ENCODE measurements at places on chromosomes 1 and 21.
A peak's percentile ranks its signal among the peaks of the same experiment; 100 is the strongest.

DNA sequence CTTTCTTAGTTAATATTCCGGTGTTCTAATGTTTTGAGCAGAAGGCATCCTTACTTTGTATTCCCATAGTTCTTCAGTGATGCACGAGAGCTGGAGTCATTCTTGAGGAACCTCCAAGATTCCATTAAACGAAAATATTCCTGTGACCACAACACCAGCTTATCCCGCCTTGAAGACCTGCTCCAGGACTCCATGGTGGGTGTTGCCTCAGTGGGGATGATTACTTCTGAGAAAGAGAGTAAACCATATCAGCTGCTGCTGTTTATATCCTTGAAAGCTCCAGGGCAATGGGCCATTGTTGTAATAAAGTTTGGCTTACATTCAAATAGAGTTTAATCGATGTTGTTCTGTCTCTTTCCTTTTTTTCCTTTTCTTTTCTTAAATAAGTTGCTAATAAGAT is 93.1 kb downstream of the MACF1 start:
- DNase-seq, result no peak

GRCh38 chr1:197224160-197224559 is 43.9 kb upstream of the CRB1 start:
- no peak for DNase-seq

GRCh38 chr1:202951437-202951836 is 6.7 kb downstream of the ADIPOR1 start:
- no peak for DNase-seq

DNA sequence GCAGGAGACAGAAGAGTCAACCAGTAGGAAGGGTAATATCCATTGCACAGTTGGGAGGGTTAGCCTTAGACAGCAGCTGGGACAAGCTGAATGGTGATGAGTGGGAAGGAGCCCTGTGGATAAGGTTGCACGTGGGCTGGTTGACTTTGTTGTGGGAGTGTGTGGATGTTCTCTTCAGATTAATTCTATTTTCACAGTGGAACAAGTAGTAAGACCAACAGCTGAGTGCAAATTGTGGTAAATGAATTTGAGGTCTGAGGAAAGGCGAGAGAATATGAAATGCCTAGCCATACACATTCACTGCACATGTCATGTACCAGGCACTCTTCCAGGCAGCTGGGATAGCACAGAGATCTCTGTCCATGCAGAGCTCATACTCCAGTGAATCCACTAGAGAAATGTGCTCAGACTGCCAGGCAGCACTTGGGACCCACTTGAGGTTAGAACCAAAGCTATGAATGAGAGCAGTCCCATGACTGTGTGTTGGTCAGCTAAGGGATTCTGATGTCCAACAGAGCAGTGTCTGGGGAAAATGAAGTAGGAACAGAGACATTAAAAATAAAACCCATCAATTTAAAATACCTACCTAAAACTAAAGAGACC is 25.2 kb upstream of the VTCN1 start:
- no peak for DNase-seq

DNA sequence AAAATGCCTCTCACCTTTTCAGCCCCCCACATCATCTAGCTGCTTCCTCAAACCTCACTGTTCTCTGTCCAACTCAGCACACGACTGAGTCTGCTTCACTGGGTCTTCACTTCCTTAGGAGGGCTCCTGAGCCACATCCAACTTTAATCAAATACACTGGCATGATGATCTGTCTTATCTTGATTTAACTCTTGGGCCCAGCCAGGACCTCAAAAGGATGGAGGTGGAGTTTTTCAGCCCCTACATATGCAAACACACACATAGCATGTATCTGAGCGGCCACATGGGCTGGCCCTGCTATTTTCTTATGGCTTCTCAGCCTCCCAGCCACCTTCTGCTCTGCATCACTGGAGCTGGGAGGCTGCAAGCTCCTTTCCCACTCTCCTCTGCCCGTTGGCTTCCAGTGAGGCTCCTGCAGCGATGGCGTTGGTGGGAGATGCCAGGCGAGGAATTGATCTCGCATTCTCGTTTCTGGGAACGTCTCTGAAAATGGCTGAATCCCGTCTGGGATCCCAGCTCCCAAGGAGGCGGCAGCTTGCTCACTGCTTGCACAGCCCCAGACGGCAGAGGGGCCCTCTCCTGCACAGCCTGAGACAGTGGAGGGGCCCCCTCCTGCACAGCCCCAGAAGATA is 1.8 kb upstream of the PRXL2B start:
- DNase-seq, result no peak

DNA sequence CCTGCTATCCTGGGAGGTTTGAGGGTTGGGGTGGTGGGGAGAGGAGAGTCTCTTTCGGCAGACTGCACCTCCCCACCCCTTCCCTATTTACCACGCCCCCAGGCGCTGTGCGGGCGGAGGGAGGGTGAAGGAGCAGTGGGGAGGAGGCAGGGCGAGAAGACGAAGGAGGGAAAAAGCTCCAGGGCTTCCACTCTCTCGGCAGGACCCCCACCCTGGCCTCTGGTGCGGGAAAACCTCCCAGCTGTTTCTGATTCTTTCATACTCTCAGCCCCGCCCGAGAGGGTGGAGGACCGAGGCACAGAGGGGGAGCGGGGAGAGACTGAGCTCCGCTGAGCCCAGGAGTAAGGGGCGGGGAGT is 866 bp upstream of the WNT2B start:
- no peak for DNase-seq

- DNase-seq, result no peak
Observed at GRCh38 chr1:11822091-11822490, 16.1 kb downstream of the CLCN6 start.

DNA sequence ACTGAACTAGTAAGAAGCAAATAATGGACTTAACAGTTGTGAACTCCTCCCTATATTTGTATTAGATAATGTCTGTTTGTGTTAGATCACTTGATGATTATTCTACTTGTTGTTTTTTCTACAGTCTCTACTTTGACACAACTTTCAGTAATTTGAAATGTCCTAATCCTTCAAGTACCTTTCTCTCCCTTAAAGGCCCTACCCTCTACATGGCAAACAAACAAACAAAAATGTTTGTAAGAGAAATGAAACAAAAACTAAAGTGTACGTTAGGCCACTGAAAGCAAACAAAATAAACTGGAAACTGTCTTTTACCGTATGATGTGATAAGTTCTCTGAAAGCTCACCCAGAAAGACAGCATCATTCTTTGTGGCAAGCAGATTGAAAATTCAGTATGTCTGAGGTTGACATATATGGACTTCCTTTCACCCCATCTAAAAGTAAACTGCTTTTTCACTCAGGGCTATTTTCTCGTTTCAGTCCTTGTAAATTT is 255.9 kb upstream of the SNX7 start:
- DNase-seq, result no peak

DNA sequence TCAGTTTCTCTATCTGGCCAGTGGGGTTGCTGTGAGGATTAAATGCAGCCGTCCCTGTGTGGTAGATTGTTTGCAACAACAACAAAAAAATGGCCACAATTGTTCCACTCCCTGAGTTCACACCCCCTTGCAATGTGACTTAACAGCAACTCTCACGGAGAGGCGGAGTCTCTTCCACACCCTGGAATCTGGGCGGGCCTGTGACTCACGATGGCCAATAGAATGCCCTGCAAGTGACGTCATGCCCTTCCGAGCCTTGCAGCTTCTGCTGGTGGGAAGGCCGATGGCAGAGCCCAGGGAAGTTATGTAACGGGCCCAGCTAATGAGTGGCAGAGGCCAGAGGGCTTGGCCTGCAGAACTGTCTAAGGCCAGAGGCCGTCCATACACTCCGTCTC is 87.9 kb downstream of the RIPK4 start:
- DNase-seq, result peak; percentile 51

DNA sequence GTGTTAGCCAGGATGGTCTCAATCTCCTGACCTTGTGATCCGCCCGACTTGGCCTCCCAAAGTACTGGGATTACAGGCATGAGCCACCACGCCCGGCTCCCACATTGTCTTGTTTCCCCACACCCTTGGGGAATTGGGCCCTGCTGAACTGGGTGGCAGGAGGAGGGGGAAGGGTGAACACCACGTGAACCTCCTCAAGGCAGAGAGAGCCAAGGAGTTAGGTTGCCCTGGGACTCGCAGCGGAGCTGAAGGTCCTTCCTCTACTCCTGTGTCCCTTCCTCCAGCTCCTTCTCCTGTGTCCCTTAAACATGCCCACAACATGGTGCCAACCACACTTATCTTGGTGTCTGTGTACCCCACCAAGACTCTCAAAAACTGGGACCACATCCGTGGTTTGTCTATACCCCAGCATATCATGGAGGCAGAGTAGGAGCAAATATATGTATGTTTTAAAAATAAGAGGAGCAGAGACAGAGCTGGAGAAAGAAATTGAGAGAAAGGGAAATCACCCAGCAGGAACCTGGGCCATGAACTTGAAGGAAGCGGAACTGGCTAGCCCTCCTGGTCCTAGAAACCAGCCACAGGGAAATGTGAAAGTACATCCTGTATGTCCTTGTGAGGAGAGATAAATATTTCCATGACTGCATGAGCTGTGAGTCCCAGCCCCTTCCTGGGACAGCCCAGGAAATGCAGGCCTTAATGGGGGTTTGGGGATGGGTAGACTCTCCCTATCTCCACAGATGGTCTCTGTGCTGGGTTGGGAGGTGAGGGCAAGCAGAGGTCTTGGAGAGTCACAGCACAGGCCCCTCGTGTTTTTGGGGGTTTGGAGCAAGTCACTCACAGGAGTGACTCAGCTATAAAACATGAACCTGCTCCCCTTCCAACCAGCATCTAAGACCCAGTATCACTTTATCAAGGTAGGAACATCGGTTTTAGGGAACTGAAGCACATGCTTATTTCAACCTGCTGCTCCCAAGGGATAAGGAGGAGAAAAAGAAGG is 9.4 kb upstream of the TAL1 start:
- no peak for DNase-seq

GRCh38 chr1:52855584-52855983 is 13.0 kb downstream of the ZYG11A start:
- DNase-seq, result no peak

DNA sequence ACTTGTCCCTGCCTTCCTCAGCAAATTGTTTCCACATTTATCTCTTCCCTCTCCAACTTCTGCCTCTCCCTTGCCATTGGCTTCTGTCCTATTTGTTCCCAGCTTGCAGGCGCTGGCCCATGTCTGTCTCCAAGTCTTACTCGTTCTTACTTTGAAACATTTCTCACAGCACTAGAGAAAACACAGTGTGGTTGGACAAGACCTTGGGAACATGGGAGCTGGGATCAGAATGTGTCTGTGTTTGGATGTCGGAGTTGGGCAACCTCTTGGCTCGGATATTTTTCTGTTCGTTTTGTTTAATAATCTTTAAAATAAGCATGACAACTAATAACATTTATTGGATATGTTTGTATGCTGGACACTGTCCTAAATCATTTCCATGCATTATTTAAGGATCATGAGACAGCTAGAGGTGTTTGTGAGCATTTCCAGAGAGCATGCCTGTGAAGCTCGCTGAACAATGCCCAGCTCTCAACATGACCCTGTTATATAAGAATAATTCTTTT is 5.9 kb upstream of the BRWD1 start:
- no peak for DNase-seq

GRCh38 chr1:22530715-22531114 is 32.6 kb upstream of the EPHA8 start:
- DNase-seq, result no peak

- no peak for DNase-seq
Observed at GRCh38 chr1:160567858-160568682, 11.2 kb downstream of the CD84 start.

GRCh38 chr1:236760480-236760879 is 34.6 kb upstream of the MTR start:
- no peak for DNase-seq

GRCh38 chr1:173506437-173506836 is 29.3 kb downstream of the PRDX6 start:
- DNase-seq, result no peak

GRCh38 chr1:243434594-243434993 is 178.8 kb downstream of the SDCCAG8 start:
- no peak for DNase-seq

- DNase-seq, result no peak
Observed at GRCh38 chr1:12173631-12174121, 6.9 kb downstream of the TNFRSF1B start.

- peak; percentile 31 for DNase-seq
Observed at GRCh38 chr1:40391688-40392145, 18.2 kb downstream of the SMAP2 start.

DNA sequence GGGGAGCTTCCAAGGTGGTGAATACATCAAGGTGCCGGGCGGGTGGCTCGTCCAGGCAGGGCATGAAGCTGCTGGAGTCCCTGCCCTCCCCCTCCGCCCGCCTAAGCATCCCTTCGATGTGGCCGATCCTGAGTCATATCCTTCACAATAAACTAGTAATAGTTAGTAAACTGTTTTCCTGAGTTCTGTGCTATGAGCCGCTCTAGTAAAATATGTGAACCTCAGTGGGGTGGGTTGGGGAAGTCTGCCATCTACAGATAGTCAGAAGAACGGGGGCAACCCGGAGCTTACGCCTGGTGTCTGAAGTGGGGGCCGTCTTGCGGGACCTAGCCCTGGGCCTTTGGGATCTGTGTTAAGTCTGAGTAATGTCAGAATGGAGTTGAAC is 21.6 kb downstream of the C2CD2 start:
- DNase-seq, result no peak

GRCh38 chr1:192557841-192558595 is 17.6 kb upstream of the RGS1 start:
- DNase-seq, result no peak

- DNase-seq, result no peak
Observed at GRCh38 chr1:153679337-153680119, 1.0 kb downstream of the NPR1 start.

DNA sequence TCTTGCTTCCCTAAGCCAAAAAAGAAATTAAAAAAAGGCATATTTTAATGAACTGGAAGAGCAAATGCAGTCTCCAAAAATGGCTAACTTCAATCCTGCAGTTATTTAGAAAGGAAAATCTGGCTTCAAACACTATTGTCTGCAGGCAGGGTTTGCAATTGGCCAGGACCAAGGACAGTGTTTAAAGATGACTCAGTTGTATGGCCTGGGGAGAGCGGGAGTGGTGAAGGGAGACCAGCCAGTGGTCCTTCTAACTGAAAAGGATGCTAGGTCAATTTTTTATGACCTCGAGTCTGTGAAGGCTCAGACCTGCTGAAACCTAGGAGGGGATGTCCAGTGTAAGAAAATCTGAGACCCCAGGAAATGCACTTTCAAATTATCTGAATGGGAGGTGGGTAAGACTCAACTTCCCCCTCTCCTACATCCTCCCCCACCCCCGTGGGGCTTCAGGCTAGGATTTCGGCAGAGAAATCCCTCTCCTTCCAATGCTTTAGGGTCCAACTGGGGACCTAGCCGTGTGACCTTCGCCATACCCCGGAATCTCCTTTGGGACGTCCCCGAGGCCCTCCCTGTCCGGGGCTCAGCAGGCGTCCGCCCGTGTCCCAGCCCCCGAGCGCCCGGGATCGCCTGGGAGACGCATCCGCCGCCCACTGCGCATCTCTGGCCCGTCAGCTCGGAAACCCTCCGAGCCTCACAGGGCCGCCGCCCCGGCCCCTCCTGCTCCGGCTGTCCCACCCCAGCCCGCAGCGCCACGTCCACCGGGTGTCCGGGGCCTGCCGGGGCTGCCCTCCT is 602 bp upstream of the RIMKLA start:
- no peak for DNase-seq

- no peak for DNase-seq
Observed at GRCh38 chr1:207218512-207219362, 102.7 kb upstream of the CD55 start.

All from NCI-H2107 (cell line).